ENCODE measurements at places on chromosomes 2 and 18.

- DNase-seq = no peak
These were observed 198.5 kb downstream of the UBE2E3 start for GRCh38 chr2:181178823-181179412.

DNA sequence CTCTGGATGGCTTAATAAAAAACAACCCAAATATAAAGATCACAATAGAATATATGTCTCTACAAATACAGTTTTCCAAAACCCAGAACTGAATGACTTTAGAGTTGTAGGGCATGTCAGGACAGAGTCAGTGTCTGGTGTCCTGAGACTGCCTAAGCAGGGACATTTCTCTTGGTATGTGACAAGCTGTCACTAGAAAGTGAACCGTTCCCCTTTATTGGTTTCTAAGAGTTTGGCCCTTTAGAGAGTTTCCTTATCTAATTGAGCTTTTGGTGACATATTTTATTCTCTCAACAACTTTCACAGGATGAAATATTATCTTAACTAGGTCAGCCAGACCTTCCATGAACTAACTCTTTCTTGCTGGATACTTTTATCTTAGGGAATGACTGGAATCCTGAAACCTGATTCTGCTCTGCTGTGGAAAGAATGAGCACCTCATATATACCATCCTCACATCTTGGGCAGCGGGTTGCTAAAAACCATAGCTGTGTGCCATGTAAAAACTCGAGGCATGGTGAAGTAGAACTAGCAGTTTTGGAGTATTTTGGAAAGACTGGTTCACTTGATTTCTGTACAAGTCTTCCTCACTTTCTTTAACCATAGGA is 54.8 kb downstream of the CAVIN2 start:
- no peak for DNase-seq

DNA sequence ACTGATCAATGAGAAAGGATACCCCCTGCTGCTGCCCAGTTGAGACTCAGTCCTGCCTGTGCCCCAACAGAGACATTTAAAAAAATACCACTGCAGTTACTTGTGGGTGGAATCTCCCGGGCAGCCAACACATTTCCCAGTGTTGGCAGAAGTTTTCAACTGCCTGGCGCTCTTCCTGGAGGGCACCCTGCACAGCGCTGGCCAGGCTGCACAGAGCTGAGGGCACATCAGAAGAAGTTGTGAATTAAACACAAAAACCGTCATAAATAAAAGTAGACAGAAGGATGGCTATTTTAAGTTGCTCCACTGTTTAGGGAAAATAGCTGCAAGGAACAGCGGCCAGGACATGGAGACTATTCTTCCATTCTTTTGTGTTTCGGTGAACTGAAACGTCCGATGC is 110.2 kb upstream of the THOC1 start:
- no peak for DNase-seq

DNA sequence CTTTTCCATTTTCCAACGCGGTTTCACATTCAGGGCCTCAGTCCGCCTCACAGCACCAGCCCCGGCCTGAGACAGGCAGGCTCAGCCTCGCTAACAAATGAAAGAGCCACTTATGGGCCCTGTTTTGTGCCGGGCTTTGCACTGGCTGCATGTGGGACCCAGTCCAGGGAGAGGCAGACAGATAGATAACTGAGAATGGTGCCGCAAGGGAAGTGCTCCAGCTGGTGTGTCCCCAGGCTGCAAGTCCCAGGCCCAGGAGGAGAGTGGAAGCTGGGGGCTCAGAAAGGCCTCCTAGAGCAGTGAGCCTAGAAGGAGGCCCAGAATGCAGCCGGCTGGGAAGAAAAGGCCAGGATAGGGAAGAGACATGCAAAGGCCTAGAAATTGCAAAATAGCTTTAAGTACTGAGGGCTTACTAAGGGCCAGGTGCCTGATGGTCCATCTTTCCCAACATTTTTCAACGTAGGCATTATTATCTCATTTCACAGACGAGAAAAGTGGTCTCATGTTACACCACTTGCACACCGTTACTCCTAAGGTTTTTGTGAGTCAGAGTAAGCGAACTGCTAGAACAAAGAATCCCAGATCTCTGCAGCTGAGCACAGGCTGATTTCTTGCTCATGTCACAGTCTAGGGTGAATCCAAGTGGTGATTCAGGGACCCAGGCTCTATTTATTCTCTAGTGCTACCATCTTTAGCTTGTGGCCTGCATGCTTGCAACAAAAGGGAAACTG is 26.0 kb downstream of the ADRA2B start:
- DNase-seq = peak; percentile 3

GRCh38 chr2:135818937-135819610 is 17.9 kb downstream of the LCT start:
- peak; percentile 58 for DNase-seq

DNA sequence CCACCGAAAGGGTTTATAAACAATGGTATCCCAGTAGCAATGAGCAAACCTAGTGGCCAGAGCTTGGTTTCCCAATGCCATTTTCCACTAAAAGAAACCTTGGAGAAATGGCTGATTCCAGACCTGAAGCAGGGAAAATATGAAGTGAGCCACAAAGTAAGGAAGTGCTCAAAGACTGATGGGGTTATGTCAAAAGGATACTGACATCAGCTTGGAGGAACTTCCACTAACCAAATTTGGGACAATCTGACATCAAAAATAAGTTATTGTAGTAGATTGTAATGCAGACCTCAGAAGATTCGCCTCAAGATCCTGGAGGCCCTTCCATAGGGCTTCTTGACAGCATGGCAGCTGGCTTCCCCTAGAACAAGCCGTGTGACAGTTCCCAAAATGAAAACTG is 79.4 kb upstream of the SP3 start:
- DNase-seq = no peak

DNA sequence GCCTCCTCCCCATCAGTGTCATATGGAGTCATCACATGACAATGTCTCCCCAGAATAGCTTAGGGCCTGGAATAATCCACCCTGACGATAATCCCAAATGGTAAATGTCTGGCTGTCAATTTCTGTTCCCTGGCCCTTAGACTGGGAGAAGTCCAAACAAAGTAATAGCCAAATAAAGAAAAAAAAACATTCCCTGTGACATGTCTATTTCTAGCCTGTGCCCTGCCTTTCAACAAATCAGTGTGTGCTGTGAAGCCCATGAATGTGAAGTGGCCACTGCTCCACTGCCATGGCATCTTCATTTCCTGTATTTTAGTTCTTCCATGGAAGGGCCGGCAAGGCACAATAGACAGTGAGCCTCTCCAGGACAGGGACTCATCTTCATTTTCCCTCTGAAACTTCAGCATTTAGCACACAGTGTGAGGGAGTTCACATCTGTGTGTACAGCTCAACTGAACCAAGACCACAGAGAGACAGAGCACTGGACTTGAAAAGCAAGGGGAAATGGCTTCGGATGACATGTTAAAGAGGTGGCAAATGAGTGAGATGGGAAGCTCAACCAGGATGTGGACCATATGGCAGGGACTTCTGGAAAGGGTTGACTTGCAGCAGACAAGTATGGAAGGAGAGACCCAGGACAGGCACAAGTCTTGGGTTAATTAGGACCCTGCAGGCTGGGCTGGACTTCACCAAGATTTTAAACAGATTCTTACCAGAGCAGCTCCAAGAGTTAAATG is 140.0 kb downstream of the ANTXR1 start:
- no peak for DNase-seq

DNA sequence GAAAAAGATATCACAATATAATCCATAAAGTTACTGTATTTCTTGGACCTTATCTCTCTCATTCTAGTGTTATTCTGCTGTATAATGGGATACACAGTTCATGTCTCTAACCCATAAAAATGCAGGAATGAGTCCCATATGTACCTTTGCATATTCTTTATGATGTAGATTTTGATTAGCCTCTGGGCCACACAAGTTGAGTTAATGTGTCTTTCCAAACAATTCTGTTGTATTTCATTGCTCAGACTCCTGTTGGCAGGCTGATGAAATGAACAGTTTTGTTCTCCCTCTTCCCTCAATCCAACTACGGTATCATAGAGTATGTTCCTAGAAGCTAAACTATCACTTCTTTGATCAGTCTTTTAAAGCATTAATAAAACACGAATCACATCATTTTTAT is 113.2 kb upstream of the SATB2 start:
- DNase-seq = no peak

DNA sequence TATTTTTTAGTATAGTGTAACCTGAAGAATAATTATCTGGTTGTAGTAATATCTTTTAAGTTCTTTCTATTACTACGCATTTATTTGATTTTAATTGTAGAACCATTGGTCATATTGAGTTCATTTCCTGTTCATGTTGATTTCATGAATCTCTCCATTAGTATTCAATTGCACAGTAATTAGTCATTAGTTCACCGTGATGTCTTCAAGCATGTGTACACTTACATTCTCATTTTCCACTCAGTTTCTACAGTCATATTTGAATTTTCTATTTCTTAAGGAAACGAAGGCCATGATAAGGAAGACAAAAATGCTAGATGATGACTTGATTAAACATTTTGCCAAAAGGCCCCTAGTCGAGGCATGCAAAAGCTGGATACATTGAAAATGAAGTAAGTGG is 333.7 kb upstream of the FANCL start:
- no peak for DNase-seq

- DNase-seq = no peak
These were observed 119.0 kb upstream of the ZBTB14 start for GRCh38 chr18:5414546-5414945.

DNA sequence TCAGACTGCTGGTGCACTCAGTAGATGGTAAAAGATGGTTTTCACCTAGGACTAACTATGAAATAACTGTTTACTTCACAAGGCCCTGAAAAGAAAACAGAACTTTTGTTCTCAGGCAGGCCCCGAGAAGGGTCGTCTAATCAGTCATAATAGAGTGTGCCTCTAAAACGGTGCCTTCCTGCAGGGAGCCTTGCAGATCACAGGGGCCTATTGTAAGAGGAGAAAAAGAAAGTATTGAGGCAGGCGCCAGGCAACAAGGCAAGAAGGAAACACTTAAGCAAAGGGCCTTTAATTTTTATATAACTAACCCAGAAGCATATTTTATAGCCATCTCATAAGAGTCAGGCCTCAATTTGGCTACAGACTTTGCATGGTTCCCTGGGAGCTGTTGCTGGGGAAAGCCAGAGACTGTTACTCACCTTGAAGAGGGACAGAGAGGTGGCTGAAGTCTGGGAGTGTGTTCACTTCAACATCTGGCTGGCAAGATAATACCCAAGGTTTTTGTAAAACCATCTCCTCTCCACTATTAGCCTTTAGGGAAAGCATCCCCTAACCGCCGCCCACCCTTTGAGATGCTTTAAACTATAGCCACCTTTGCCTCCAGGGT is 117.1 kb downstream of the PRPF40A start:
- DNase-seq = no peak

DNA sequence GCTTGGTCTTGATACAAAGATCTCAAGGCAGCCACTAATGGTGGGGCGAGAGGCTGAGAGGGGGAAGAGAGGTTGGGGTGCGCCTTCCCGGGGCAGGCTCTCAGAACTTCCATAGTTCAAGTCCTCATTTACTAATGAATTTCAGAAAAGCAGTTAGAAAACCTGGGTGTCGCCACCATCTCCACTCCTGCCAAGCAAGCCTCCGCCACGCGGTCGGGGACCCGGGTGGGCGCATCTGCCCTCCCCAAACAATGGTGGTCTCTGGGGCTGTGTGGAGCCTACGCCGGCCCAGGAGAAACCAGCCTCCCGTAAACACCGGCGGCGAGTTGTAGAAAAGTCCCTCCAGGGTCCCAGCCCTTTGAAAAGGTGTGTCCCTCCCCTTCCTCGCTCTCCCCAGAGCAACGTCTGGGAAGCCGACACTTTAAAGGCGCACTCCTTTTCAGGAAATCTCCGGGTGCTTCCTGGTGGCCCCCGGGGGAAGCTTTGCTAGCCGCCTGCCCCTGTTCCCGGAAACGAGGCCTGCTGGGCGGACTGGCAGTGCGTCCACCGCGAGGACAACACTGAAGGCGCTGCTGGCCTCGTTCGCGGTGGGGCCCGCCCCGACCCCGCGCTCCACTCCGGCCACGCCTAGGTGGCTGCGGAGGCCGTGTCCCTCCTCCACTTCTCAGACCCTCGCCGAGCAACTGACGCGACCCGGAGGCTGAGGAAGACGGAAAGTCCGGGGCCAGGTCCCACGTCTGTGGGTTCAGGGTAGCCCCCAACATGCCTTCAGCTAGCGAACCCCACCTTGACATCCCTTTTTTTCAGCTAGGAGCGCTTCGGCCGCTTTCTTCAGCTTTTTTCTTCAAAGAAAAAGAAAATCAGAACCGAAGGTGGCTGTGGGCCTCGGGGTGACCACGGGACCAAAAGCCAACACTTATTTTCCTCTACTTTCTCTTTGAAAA is 16.8 kb downstream of the EVX2 start:
- no peak for DNase-seq

DNA sequence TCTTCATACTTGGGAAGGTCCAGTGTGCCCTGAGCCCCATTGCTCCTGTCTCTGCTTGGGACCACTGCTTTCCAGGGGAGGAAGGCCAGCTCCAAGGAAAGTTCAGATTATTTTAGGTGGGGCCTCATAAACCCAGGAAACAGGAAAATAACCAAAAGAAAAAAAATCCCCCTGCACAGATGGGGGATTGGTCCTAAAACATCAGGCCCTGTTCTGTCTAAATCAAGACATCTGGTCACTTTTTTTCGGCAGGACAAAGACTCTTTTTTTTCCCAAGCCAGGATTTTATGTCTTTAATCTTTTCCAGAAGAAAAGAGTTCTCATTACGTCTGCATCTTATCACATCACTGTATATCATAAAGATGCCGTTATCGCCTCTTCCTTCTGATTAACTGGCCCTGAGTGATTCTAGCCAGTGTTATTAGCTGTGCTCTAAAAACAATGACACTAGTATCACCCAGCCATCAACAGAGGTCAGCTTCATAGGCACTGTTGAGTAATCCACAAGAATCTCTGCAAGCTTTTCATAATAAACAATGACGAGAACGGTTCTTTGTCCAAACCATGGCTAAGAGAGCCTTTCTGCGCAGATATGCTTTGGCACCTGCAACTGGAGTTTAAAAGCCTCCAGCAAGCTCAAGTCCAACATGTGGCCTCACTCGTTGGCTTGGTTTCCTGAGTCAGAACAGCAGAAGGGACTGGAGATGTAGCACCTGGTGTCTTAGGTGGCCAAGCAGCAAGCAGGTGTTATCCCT is 138.2 kb downstream of the VAPA start:
- DNase-seq = no peak

DNA sequence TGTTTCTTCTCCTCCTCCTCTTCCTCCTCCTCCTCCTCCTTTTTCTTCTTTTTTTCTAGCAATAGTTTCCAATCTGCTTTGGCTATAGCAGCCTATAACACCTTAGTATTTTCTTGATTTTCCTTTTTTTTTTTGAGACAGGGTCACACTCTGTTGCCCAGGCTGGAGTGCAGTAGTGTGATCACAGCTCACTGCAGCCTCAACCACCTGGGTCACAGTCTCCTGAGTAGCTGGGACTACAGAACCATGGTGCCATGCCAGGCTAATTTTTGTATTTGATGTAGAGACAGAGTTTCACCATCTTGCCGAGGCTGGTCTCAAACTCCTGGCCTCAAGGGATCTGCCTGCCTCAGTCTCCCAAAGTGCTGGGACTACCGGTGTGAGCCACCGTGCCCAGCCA is 10.7 kb upstream of the THNSL2 start:
- DNase-seq = no peak

- no peak for DNase-seq
These were observed 55.3 kb downstream of the NXPH2 start for GRCh38 chr2:138724729-138725459.
